Stimulated activated CD8-positive, alpha-beta memory T cell treated with anti-CD3 and anti-CD28 coated beads, Interleukin-7, amount 100 ng/mL, for 1 hour (primary cell): ENCODE measurements at places on chromosomes 6 and 20.

- DNase-seq, result no peak
These were observed 28.3 kb downstream of the CDK5RAP1 start for GRCh38 chr20:33372993-33373441.

- DNase-seq, result no peak
These were observed 79.2 kb upstream of the STMND1 start for GRCh38 chr6:17022604-17023003.

- DNase-seq, result no peak
These were observed 116.7 kb downstream of the JPH2 start for GRCh38 chr20:44070139-44070900.

- DNase-seq, result no peak
These were observed 7.0 kb upstream of the PTPRA start for GRCh38 chr20:2866236-2866635.

GRCh38 chr6:161407581-161407980, 133.7 kb upstream of the AGPAT4 start:
- DNase-seq, result no peak

GRCh38 chr6:34829137-34829536, 37.3 kb downstream of the BLTP3A start:
- DNase-seq, result no peak

DNA sequence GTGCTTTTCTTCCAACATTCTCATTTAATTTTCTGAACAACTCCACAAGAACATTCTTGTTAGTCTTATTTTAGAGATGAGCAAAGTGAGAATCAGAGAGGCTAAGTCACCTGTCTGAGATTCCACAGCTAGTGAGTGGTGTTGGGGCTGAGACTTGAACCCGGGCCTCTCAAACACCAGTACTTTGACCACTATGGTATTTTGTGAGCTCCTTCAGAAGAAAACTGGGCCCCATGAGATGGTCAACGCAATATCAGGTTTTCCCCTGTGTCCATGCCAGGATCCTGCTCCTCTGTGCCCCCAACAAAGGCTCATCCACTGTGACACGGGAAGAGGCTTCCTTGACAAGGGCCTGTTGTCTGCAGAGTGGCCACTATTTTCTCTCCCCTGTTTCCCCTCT, 51.9 kb downstream of the MAFB start:
- DNase-seq, result no peak

DNA sequence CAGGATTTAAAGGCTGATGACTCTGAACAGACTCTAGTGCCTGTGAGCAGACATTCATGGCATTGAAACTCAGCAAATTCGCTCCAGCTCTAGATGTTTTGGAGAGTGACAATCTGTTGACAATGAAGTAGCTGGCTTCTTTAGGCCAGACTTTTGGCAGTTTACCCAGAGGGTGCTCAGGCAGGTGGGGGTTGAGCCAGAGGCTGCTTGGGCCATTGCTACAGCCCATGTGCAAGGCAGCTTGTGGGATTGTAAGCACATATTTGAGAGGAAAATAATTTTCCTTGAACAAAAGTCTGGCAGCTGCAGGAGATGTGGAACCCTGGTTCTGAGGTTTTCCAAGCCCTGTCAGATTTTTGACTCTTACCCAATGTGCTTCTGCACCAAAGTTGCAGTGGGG, 311.6 kb downstream of the CDC5L start:
- no peak for DNase-seq
